ENCODE measurements at places on chromosomes 1 and 21.

- DNase-seq = no peak
These were observed 15.1 kb upstream of the PCP4 start for GRCh38 chr21:39852021-39852721.

DNA sequence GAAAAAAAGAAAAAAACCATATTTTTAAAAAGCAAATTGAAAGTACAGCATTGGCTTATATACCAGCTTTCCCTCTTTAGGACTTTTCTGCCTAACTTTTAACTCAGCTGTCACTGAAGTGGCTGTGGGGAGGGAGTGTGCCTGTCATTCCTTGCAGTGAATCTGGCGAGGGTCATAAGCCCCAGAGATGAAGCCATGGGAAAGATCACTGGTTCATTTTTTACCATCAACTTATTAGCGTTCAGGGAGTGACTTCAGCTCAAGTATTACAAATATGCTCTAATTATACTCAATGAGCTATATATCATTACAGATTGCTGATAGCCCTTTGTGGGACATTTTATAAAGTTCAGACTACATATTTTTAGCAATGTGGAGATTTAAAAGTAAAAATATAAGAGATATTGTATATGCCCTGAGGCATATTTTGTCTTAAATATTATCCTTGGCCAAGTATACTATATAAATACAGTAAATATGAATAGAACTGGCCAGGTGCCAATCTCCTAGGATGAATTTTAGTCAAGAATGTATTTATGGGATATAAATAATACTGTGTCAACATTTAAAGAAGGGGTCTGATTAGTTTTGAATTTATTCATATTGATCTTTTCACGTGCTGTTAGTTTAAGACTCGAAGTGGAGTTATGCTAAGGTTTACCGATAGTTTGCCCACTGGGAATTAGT, 4.4 kb downstream of the TGFB2 start:
- no peak for DNase-seq

DNA sequence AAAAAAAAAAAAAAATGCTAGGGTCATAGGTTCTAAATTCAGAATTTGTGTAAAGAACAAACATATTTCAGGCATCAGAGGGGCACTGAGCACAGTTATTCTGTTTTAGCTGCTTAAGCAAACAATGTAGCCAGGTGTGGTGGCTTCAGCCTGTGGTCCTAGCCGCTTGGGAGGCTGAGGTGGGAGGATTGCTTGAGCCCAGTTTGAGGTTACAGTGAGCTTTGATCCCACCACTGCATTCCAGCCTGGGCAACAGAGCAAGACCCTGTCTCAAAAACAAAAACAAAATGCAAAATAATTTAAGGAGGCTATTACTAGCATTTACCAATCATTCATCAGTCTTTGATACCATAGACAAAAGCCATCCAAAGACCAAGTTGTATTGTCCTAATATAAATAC, 49.7 kb upstream of the CDC42BPA start:
- DNase-seq = no peak

GRCh38 chr1:231933711-231934626, 307.4 kb downstream of the DISC1 start:
- no peak for DNase-seq

DNA sequence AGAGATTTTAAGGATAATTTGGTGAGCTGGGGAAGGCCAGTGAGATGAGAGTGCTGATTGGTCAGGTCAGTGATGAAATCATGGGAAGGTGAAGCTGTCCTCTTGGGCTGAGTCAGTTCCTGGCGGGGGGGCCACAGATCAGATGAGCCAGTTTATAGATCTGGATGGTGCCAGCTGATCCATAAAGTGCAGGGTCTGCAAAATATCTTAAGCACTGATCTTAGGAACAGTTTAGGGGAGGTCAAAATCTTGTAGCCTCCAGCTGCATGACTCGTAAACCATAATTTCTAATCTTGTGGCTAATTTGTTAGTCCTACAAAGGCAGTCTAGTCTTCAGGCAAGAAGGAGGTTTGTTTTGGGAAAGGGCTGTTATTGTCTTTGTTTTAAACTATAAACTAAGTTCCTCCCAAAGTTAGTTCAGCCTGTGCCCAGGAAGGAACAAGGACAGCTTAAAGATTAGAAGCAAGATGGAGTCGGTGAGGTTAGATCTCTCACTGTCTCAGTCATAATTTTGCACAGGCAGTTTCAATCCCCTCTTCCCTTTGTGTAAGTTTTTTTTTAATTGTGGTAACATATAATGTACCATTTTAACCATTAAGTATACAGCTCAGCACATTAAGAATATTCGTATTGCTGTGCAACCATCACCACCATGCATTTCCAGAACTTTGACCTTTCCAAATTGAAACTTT, 39.4 kb downstream of the PTAFR start:
- DNase-seq = no peak

DNA sequence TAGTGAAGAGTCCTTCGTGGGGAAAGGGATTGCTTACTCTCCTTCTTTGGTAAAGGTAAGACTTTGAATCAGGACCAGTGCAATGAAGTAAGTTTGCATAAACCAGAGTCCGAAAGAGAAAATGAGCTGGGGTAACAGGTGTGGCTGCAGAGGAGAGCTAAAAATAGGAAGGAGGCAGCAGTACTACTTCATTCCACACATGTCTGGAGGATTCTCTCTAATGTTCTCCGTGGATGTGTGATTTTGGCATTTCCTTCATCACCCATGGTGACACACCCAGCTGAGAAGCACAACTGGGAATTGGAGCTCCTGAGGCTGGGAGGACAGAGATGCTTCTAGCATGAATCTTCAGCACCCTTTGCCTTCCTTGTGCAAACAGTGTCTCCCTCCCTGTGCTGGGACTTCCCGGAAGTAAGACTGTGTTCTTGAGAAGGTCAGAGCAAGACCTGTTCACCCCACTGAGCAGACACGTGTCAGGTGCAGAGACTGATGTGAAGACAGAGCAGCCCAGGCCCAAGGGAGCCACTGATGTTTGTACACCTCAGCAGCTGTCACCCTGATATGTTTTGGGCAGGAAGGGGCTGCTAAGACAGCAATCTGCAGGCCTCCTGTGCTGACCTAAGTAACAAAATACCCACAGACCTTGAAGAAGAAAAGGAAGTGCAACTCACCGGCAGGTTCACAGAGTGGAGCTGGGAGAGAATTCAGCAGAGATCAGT, 13.3 kb downstream of the FCRL1 start:
- no peak for DNase-seq

- no peak for DNase-seq
These were observed 2.4 kb downstream of the PFKFB2 start for GRCh38 chr1:207055386-207056001.

DNA sequence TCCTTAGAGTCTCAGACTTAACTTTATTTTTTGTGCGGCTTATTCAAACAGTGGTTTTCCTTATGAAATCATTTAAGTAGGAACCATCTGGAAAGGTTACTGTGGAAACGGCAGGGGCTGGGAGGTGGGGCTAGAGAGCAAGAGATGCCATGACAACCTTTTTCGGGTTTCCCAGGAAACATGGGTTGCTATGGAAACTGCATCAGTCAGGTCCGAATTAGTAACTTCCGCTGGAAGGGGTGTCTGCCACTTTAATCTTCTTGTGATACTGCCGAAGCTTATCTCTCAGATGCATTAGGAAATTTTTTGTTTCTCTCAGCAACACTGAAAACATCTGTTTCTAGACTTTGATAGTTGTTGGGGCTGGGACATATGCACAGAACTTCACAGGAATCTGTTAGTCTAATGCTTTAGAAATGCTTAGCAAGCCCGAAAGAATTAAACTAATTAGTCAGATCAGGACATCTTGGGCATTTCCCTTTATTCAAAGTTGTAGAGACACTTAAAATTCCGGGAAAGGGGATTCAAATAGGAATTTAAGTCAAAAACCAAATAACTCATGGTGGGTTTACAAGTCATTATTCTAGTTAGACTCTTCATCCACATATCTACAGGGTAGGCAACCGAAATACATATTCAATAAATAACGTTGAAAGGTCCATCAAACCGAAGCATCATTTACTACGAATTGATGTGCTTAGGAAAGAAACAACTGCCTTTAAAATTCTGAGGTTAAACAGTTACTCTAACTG, 2.6 kb downstream of the KCNA3 start:
- DNase-seq = peak; percentile 83

DNA sequence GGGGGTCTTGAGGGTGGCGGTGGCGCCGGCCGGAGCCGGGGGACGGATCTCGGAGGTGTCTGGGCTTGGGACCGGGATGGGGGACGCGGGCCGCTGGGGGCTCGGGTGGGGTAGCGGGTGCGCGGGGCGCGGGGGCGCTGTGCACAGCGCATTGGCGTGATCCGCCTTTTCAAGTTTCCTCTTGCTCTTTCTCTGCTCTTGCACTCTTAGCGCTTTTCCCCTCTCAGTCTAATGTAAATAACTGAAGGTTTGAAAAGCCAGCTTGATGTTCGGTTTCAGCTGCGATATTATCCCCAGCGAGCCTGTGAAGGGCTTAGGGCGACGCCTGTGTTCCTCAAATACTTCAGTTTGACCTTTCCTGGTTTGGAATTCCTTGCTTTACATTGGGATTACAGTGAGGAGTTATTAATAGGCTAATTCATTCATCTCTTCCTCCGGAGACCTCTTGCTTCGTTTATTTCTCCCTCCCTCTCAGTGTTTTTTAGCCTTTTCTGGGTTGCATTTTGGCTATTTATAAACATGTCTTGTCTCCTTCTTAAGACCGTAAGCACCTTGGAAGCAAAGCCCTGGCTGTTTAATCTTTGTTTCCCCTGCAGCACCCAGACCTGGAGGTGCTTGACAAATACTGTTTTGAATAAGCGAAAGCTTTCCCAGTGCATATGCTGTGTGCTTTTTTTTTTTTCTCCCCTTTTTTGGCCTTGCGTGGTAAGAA, 693 bp downstream of the RAB4A start:
- DNase-seq = peak; percentile 29
